ENCODE measurements at places on chromosomes 12 and 14.
A peak's percentile ranks its signal among the peaks of the same experiment; 100 is the strongest.

- DNase-seq = no peak
Measured at GRCh38 chr14:50084666-50085065, 31.7 kb downstream of the VCPKMT start.

DNA sequence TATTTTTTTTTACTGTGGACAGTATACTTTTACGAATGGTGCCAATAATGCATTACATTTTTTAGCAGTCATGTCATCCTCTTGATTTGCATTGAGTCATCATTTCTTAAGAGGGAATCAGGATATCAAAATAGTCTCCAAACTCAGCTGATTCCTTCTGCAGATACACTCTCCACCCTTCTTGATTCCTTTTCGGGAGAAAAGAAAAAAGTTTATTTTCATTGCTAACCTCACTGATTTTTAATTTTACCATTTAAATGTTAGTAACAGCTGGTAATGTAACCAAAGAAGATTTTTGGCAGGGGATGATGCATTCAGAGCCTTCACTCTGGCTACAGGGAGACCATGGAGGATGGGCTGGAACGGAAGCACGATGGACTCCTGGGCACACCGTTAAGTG, 47.5 kb downstream of the MRPL42 start:
- DNase-seq = no peak

DNA sequence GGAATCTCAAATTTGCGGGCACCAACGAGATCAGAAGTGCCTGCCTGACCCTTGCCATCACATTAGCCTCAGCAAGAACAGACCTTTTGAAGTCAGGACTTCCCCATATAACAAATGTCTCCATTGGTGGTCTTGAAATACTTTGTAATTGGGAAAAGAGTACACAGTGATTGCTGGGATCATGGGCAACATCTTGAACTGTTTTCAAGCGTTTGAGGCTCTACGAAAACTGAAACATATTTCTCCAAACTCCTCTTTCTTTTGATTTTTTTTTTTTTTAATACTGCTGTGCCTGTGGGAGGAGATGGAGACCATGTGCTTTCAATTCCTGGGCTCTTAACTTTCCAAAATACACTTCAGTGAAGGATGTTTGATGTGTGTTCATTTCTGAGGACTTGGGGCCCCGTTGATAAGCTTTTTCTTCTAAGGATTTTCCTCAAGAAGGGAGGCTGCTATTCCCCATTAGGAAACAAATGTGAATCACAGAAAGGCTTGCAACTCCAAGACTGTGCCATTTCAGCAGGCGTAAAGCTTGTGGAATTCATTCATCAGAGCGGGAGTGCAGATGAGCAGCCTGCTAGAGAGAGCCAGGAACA, 94.5 kb downstream of the TMEM132C start:
- no peak for DNase-seq

- DNase-seq = no peak
Measured at GRCh38 chr12:26567126-26567525, 265.9 kb downstream of the ITPR2 start.

DNA sequence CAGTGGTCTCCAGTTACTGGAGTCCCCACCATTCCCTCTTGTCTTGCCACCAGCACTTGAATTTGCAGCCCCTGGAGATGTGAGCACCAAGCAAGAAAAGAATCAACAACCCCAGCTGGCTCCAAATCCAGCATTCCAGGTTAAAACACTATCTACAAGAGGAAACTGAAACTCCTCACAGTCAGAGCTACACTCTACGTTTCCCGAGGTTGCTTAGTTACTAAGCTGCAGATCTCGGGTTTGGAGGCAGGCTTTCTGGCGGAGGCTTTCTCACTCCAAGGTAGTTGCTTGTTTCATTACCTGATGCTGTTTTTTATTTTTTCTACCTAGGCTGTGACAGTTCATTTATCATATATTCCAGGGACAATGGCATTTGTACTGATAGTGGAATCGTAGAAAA, 248.1 kb downstream of the GLT1D1 start:
- no peak for DNase-seq

DNA sequence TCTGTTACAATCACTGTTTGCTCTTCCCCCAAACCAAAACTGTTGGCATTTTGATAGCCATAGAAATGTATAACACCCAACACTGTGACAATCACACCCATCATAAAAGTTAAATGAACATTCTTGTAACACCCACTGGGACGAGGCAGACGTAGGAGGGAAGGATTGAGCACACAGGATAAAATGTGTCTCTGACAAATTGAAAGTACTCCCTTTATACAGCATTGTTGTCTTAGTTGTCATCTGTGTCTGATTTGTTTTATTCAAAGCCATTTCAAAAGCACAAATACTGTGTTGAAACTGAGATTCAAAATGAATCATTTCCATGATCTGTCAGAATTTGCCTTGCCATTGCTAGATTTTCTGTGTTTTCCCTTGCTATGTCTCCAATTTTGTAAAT, 436.3 kb downstream of the TMTC2 start:
- no peak for DNase-seq

DNA sequence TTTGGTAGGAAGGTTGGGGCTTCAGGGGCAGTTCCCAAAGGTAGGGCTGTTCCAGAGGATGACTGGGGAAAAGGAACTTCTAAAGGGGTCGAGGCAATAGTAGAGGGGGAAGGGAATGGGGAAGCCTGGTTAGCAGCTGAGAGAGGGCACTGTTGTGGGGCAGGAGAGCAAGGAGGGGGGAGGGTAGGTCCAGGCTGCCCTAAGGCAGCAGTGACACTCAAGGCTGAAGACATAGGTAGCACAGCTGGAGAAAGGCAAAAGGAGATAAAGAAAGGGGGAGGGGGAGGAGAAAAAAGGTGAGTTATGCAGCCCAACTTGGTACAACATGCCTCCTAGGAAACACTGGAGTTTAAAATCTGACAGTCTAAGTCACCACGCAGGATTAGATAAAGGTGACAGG, 3.9 kb downstream of the NACA start:
- DNase-seq = peak; percentile 36

DNA sequence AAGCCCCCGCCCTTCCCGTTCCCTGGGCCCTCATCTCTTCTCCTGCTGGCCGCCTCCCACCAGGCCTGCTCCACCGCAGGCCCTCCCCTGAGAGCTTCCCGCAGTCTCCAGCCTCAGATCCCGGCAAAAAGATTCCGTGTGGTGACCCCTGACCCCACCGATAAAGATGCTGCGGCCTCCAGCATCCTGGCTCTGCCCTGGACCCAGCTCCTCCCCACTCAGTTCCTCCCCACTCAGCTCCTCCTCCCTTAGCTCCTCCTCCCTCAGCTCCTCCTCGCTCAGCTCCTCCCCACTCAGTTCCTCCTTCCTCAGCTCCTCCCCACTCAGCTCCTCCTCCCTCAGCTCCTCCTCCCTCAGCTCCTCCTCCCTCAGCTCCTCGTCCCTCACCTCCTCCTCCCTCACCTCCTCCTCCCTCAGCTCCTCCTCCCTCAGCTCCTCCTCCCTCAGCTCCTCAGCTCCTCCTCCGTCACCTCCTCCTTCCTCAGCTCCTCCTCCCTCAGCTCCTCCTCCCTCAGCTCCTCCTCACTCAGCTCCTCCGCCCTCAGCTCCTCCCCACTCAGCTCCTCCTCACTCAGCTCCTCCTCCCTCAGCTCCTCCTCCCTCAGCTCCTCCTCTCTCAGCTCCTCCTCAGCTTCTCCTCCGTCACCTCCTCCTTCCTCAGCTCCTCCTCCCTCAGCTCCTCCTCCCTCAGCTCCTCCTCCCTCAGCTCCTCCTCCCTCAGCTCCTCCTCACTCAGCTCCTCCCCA, 17.0 kb downstream of the NOC4L start:
- no peak for DNase-seq

DNA sequence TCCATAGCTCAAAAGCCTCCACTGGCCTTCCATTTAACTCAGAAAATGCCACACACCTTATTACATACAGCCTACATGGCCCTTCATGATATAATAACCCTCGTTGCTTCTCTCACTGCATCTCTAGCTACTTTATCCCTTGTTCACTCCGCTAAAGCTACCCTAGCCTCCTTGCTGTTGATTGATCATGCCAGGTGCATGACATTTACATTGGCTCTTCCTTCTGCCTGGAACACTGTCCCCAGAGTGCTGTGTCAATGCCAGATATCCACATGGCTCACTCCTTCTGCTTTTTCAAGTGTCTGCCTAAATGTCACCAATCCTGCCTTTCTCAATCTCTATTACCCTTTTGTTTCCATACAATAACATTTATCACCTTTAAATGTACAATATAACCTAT, 58.3 kb downstream of the CAND1 start:
- DNase-seq = no peak

- DNase-seq = peak; percentile 86
Measured at GRCh38 chr12:47207829-47208248, 128.1 kb upstream of the AMIGO2 start.

DNA sequence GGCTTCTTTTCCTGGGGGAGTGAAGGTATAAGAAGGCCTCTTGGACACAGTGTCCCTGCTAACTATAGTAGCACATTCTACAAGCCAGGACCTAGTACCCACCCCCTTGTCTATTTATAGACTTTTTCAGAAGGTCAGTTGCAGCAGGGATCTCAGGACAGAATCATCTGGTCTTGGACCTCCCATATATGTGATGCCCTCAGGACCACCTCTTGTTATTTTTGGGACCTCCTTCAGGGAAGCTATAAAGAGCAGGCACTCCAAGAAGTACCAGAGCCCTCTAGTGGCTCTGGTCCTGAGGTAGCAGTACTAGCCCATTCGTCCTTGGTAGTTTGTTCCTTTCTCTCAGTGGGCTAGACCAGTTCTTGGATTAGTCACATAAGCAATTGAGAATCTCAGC, 4.3 kb downstream of the COQ10A start:
- DNase-seq = peak; percentile 51

DNA sequence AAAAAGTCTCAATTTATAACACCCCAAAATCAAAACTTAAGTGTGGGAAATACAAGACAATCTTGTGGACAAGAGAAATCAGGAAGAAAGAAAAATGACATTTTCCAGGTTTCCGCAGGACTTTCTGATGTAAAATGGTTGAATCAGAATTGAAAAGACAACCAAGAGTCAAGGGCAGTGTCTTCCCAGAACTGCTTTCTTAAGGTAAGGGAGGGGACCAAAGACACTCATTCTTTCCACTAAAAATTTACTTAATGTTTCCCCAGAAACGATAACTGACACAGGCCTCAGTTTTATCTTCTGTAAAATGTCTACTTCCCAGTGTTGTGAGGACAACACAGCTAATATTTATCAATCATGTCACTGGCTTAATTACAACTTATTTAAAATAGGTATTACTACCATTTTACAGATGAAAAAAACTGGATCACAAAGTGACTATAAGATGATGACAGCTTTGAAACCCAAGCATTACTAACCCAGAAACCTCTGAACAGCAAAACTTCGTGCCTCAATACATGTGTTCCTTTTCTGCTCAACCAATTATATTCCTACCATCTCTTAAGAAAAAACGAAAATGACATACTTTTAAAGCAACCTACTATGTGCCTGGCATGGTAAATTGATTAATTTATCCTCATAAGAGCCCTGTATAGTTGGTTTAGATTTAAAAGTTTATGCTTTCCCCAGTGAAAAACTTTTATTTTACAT, 4.6 kb downstream of the SINHCAF start:
- peak; percentile 70 for DNase-seq

DNA sequence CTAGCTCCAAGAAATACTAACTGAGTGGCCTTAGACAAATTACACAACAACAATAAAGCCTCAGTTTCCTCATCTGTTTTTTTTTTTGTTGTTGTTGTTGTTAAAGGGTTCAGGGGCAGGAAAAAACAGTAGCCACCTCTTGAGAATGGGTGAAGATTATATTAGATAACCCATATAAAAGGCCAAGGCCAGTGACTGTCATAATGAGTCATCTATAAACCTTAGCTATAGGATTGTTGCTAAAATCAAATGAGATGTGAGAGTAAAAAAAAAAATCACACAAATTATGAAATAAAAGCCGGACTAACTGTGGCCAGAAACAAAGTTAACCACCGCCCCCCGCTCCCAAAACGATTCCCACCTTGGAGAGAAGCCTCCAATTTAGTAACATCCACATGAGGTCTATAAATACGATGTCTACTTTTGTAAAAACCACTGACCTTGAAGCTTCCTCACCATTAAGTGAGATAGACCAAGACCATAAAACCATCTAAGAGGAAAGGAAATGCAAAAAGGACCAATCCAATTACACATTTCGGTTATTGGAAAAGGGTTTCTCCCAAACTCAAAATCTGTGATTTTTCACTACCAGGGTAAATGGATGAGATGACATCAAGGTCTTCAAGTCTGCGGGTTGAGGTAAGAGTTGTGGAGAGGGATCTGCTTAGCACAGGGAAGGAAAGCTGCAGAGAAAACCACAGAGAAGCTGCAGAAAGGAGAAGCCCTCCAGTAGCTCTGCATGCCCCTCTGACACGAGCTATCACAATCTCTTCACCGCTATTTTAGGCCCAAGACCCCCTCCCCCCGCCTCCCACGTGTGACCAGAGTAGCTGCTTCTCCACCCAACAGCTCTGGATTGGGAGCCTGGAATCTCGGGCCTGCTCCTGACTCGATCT, 1.0 kb downstream of the NAA25 start:
- DNase-seq = peak; percentile 74

DNA sequence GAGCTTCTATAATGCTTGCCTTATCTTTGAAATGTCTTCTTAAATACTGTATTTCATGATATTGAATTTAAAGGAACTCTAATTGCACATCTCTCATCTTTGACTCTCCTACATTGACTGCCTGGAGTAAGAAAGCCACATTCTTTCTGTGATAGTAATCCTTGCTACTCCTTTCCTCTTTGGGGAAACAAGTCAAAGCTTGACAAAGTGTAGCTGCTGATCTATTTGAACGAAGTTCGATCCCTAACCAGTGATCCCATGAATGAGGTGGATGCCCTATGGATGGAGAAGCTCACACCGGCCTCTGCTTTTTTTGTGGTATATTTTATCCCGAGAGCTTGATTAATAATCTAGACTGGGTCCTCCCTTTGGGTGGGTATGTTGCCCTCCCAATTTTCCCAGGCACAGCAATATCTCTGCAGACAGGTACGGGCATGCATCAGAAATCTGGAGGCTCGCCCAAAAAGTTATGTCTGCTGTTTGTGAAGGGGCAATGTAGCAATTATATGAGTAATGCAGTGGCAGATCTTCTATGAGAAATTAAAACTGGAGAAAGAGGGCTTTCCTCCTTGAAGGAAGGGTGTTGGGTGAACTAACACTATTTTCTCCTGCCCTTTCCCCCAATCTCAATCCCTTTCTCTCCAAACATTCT, 163.0 kb upstream of the FRMD6 start:
- no peak for DNase-seq

GRCh38 chr12:9114946-9115345, 773 bp downstream of the A2M start:
- DNase-seq = no peak

- DNase-seq = no peak
Measured at GRCh38 chr12:29054858-29055663, 94.0 kb upstream of the FAR2 start.

- no peak for DNase-seq
Measured at GRCh38 chr14:76904100-76904739, 78.0 kb downstream of the LRRC74A start.

- DNase-seq = no peak
Measured at GRCh38 chr12:115767916-115768315, 509.6 kb downstream of the MED13L start.

GRCh38 chr12:52244615-52244994, 11.6 kb downstream of the KRT7 start:
- no peak for DNase-seq
